ENCODE measurements at places on chromosomes 5 and 9. TPM values are rescaled to one million over a fixed set of nuclear protein-coding genes. Genes with fewer than 3 reads are reported as not detected.

The SLC25A2 gene
- not detected for total RNA-seq

The BTNL3 gene
- total RNA-seq = not detected

The QRFP gene
- not detected for total RNA-seq

The JAKMIP2 gene
- not detected for total RNA-seq

The SLC6A19 gene
- total RNA-seq = 0.62 TPM

The DBH gene
- not detected for total RNA-seq

The MARCOL gene
- total RNA-seq = not detected

The ADRA1B gene
- total RNA-seq = 23.0 TPM

Data from A549 treated with AZD2906 at 1 μM for 4 hours (cell line).